ENCODE measurements at places on chromosomes 7 and 10.

DNA sequence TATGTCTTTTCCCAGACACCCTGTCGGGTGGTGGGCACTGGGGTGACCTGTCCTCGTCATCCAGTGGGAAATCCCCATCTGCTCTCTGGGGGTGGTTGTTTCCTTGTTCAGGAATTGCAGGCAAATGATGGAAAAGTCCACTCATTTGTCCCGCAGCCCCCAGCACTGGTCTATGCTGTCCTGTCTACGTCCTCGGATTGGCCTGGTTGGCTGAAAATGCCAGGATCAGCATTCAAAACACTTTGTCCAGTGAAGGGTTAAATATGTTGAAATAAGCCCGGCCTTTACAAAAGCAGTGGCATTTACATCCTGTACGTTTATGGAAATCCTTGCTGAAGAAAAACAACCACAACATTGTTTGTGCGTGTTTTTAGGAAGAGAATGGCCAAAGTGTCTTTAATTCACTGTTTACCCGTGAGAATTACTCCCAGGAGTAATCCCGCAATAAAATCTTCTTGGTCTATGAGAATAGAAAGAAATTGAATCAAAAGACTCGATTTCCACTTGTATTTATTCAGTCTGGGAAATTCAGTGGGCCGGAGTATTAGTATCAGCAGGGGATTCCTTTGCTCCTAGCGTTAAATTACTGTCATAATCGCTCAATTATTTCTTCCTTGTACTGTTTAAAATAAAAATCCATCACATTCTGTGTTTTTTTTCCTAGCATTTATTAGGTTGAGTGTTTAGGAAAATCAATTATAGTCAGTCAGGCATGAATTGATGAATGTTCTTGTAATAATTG lies 116.8 kb upstream of the SH2B2 start:
- peak; percentile 55 for DNase-seq

GRCh38 chr7:46237466-46237865 lies 316.4 kb upstream of the IGFBP3 start:
- no peak for DNase-seq

GRCh38 chr10:59829024-59829423 lies 75.8 kb upstream of the MRLN start:
- DNase-seq, result no peak

- DNase-seq, result no peak
These were observed 345.0 kb upstream of the AOAH start for GRCh38 chr7:37069336-37069735.

DNA sequence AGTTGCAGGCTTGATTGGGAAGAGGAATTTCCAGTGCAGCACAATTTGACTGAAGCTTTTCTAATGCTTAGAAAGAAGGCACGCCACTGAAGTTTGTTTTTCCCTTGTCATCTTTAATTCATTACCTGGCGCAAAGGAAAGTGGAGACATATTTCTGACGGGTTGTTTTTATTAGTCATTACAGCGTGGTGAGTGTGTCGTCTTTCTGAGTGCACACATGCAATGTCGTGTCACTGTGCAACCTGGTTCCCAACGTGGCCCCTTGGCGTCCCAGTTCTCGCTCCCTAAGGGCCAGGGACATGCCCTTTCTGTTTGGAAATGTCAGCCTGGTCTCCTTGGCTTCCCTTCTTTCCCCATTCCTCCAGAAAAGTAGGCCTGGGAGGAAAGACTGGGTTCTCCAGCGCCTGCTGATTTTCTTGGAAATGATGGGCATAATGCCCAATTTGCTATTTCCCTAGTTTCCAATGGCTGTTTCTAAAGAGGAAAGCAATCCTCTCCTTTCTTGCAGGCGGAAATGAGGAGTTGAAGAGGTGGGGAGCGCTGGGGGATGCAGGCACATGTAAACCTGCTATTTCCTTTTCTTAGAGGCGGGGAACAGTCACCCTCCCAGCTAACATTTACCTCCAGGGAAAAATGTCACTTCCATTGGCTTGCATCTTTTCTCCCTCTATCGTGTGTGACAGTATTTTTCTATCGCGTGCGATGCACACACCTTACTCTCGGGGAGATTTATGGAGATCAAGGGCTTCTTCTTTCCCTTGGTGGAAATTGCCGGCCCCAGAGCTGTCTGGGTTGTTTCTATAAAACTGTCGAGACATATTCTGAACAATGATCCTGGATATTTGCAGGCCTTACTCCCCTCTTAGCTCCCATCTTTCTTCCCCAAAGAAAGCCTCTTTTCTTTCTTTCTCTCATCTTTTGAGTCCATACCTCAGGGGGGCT lies 249.8 kb downstream of the ARHGAP12 start:
- DNase-seq, result peak; percentile 29
